ENCODE measurements at places on chromosomes 12 and 14.

DNA sequence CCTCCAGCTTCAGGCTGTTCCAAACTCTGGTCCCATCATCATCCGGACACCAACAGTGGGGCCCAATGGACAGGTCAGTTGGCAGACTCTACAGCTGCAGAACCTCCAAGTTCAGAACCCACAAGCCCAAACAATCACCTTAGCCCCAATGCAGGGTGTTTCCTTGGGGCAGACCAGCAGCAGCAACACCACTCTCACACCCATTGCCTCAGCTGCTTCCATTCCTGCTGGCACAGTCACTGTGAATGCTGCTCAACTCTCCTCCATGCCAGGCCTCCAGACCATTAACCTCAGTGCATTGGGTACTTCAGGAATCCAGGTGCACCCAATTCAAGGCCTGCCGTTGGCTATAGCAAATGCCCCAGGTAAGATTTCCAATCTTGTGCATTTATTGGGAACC lies 3.3 kb downstream of the SP1 start:
- H3K27me3 ChIP-seq = no peaks in the 10 kb centered on the region
- H3K4me3 ChIP-seq = peak overlapping the region; percentile 20
- no peak overlapping the region for H3K27ac ChIP-seq
- DNase-seq = no peak
- H3K36me3 ChIP-seq = no peaks in the 10 kb centered on the region

DNA sequence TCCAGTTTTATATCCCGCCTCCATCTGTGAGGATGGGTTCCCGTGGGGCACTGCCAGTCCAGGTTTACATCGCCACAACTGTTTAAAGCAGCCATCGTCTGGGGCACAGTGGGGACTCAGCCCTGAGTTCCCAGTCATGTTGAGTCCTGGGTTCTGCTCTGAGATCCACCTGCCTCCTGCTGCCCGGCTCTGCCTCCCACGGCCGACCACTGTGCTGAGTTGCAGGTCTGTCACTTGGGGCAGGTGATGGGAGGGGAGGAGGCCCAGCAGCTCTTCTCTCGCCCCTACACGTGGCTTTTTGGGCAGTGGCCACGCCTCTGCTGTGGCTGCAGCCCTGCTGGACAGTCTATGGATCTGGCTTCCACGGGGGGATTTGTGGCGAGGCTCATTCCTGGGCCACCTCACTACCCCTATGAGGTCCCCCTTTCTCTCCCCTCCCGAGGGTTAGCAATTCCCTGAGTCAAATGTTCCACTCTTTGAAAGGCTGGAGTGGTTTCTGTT lies 143.0 kb downstream of the ADGRD1 start:
- H3K27me3 ChIP-seq = no peaks in the 10 kb centered on the region
- no peak for DNase-seq
- no peaks in the 10 kb centered on the region for H3K4me1 ChIP-seq
- no peak overlapping the region for H3K4me3 ChIP-seq

DNA sequence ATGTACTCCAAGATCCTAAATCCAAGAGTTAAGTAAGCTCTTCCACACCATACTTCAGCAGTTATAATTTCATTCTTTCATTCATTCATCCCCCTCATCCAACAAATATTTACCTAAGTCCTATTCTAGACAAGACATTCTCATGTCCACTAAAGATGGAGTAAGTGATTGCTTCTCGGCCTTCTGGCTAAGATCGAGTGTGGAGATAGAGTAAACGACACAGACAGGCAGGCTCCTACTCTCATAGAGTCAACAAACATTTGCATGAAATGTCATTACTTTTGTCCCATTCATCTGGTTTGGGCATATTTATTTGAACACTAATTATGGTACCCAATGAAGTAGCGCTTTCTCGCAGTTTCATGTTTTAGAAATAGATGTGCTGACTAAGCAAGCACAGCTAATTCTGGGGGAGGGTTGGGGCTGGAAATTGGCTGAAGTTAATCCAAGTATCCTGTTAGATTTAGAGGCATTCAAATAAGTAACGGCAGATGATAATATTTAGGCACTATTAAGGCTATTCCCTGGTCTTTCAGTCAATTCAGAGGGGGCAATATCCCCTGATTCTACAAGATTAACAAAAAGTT lies 176.5 kb downstream of the CEP128 start:
- DNase-seq = no peak
- no peaks in the 10 kb centered on the region for H3K27me3 ChIP-seq
- H3K4me1 ChIP-seq = no peaks in the 10 kb centered on the region
- H3K36me3 ChIP-seq = no peaks in the 10 kb centered on the region
- no peak overlapping the region for H3K27ac ChIP-seq
- no peak overlapping the region for H3K4me3 ChIP-seq

GRCh38 chr12:11886339-11886738 lies 184.4 kb upstream of the BCL2L14 start:
- DNase-seq = no peak
- peak overlapping the region; percentile 73 for H3K27ac ChIP-seq
- peaks cover 51% of the 10 kb centered on the region for H3K36me3 ChIP-seq

All from Peyer's patch (tissue), 4 donors.